NCI-H187 (cell line): ENCODE measurements at places on chromosomes 7 and 10.

DNA sequence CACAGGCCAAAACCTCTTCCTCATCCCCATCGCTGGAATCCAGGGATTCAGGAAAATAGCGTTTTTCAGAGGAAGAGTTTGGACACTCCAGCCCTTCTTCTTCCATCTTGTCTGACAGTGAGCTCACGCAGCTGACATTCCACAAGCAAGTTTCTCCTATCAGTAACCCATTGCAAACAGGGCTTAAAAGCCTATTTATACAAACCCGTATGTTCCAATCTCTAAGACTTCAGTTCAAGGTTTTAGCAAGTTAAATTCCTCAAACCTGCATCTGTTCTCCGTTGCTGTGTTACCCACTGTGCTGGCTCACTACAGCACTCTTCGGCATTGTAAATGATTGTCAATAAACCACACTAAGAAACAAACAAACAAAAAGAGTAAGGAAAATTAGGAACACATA, 373 bp downstream of the DHX32 start:
- DNase-seq = no peak

DNA sequence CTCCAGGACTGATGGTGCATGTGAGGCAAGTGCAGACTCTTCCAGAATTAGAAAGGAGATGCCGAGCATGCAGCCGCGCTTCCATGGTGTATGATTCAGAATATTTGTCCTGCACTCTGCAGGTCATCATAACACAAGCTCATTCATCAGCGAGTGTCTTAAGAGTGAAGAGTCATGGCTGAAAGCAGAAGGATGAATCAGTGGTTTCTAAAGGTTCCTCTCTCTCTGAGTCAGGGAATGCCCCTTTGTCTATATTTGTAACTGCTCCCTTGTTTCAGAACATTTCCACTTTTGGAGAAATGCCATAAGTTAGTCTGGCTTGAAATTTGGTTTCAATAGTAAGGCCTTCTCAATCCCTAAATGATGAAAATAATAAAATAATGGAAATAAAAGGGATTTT, 52.3 kb downstream of the HECW1 start:
- no peak for DNase-seq

GRCh38 chr7:31087351-31087750, 35.2 kb downstream of the ADCYAP1R1 start:
- DNase-seq = no peak

DNA sequence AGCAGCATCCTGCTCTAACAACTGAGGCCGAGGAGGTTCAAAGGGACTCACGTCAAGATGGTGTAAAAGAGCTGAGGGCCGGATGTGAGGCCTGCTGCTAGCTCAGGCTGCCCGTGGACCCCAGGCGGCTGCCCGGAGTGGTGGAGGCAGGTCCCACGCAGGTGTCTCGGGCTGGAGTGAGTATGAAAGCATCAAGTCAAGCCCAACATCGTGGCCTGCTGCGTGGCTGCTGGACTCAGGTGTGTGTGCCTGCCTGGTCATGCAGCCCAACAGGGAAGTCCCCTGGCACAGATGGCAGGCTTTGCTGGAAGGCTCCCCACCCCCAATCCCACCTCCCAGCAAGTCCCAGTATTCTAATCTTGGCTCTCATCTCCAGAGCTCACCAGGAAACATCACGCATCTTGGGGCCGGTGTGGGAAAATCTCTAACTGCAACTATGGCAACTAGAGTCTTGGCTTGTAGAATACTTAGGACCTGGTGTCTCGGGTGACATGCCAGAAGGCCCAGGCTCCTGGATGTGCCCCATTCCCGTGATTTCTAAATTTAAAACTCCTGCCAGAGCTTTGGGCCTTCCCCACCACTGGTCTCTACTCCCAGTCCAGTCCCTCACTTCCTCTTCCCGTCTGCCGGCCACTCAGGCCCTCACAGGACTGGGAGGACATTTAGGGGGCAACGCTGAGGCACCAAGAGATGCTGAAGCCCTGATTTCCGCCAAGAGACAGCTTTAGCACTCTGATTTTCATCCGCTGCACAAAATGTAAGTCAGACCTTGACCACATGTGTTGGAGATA, 85.9 kb downstream of the PRKAG2 start:
- DNase-seq = no peak

GRCh38 chr10:76405922-76406321, 974.5 kb downstream of the LRMDA start:
- DNase-seq = no peak

DNA sequence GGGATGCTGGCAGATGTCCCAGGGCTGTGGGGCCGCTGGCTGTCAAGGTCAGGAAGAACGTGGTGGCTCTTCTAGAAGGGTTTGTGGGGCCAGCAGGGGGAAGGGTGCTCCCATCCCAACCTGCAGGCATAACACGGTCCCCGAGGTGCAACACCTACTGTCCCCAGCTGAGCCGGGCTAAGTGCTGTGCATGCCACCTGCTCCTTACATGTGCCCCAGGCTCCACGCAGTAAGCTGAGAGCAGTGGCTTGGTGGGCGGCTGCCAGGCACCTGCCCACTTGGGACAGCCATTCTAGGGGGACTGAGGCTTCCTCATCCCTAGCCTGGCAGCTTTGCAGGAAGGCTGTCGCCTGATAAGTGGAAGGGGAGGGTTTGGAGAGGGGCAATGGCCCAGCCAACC, 14.2 kb upstream of the ZNF735 start:
- no peak for DNase-seq

DNA sequence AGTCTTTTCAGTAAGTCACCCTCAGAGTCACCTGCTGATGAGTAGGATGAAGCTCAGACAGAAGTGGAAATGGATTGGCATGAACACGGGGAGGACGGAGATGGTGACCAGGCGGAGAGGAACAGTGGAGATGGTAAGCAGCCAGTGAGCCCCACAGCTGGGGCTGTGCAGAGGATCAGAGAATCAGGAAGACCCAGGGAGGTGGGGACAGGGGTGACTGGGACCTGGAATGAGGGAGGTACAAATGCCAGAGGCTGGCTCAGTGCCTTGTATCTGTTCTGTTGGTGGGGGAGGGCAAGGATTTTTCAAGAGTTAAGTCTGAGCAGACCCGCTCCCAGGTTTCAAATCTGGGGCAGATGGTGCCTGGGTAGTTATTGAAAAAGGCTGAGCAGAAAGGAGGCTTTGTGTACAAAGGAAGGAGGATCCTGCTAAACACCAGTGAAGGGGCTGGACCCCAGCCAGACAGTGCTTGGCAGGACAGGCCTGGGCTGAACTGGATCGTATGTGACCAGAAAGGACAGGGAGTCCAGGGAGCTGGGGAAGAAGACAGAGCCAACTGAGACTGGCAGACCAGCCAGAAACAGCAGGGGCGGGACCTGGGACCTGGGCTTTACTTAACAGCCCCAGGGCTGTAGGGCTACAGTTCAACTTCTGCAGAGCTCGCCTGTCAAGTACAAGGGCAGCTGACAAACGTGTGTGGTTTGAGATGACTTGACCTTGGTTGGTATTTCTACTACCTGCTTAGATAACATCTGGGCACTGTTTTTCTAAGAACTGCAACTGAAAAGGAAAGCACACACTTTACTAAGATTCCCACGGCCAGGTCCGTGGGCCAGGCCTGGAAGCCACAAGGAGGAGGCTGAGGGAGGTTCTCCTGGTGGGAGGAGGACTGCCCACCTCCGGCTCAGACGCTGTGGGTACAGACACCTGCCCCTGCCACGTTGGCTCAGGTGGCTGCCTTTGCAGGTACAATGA, 13.2 kb upstream of the FRMPD2 start:
- DNase-seq = no peak

- no peak for DNase-seq
Measured at GRCh38 chr7:38673795-38674194, 42.6 kb upstream of the AMPH start.
